AG04450 (cell line): ENCODE measurements at places on chromosomes 3 and 15. TPM values are rescaled to one million over a fixed set of nuclear protein-coding genes. Genes with fewer than 3 reads are reported as not detected.
A peak's percentile ranks its signal among the peaks of the same experiment; 100 is the strongest.

Gene FAM43A
- polyA plus RNA-seq = 7.6 and 8.1 TPM in 2 replicates

Gene CTXN2
- polyA plus RNA-seq = not detected in 2 replicates

- no peak for DNase-seq
Observed at GRCh38 chr3:122786066-122786465, 7.6 kb downstream of the HSPBAP1 start.

Gene CLDN11
- polyA plus RNA-seq = 444 and 445 TPM in 2 replicates

Gene MUC4
- not detected in 2 replicates for polyA plus RNA-seq

DNA sequence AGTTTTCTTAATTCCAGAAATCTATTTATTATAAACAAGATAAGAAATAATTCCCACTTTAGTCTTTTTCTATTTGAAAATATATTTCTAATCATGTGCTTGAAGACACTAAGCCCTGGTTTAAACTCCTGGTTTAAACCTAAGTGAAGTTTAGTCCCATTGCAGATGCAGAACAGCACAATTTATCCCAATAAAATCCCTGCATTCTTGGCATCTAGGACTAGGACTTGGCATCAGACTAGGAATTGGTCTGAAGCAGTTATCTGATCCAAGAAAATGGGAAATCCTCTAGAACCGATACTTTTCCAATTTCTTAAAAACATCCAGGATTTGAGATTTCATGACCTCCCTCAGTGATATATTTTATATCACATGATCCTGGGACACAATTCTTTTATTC is 168.8 kb upstream of the VEPH1 start:
- no peak for DNase-seq

Gene SLC28A1
- polyA plus RNA-seq = not detected in 2 replicates

Gene ANKRD63
- not detected in 2 replicates for polyA plus RNA-seq

Gene LIPC
- 0.81 and 0.82 TPM in 2 replicates for polyA plus RNA-seq

DNA sequence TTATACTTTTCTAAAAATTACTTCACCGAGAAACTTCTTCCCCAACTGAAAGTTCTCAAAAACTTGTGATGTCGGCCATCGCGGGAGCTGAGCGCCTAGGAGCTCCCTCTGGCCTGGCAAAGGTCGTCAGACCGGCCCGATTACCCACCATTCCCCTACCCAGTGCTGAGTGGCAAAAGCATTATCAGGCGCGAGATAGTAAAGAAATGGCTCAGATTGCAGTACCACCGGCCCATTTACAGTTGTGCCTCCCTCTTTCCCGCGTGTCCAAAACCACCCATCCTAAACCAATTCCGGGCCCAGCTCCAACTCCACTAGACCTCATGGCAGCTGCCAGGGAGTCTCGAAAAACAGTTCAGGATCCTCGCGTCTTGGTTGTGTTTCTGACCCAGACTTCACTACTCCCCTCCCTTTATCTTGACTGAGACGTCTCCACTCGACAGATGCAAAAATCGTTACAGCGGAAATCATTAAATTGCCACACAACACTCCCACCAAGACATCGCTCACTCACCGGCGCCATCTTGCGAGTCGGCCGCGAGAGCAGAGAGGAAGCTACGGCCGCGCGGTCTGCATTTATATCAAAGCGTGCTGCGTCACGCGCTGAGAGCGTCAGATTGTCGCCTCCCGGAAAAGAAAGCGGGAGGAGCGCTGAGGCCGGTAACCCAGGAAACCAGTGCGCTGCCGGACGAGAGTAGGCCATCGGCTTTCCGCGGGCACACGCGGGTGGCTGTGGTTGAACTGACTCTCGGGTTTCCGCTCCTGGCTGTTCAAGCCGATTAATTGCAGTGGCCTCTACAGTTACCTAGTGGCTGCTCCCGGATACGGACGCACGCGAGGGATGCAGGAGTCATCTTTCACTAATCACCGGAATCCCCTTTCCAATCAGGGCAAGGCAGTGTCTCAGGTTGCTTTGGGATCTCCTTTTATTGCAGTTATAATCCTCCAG is at the start of gene RPL22L1:
Gene RPL22L1, minus strand, starts transcription at position 551 of the 949 bp plus-strand sequence. Its CDS starts 28 bp downstream, at position 523.
- peak; percentile 81 for DNase-seq

- DNase-seq = no peak
Observed at GRCh38 chr15:90749754-90750153, 32.6 kb downstream of the BLM start.
